ENCODE measurements at places on chromosomes 5 and 9. TPM values are rescaled to one million over a fixed set of nuclear protein-coding genes. Genes with fewer than 3 reads are reported as not detected.

DNA sequence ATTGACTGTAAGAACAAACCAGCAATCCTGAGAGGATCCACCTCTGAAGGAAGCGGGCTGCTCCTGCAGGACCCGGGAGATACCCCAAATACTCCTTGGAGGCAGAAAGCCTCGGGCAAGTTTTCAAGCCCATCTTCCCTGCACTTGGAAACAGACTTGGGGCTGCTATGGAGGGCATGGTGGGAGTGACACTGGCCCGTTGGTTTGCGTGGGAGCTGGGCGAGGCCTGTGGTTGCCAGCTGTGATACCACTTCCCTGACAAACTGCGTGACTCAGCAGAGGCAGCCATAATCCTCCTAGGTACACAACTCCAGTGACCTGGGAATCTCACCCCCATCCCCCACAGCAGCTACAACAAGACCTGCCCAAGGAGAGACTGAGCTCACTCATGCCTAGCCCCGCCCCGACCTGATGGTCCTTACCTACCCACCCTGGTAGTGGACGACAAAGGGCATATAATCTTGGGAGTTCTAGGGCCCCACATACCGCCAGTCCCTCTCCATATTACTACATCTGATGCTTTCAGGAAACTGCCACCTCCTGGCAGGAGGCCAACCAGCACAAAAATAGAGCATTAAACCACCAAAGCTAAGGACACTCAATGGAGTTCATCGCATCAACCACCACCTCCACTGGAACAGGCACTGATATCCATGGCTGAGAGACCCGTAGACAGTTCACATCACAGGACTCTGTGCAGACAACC lies 38.1 kb upstream of the VLDLR start:
- no peaks in the 10 kb centered on the region for H3K27me3 ChIP-seq
- no peak overlapping the region for H3K27ac ChIP-seq
- DNase-seq: no peak
- H3K4me3 ChIP-seq: no peak overlapping the region
- H3K4me1 ChIP-seq: no peaks in the 10 kb centered on the region

GRCh38 chr5:102453716-102454115 lies 45.1 kb downstream of the SLCO6A1 start:
- no peak for DNase-seq
- no peak overlapping the region for H3K4me3 ChIP-seq
- no peaks in the 10 kb centered on the region for H3K27me3 ChIP-seq
- H3K27ac ChIP-seq: no peak overlapping the region

The NXNL2 gene
- 0.33 TPM for total RNA-seq

The TTC1 gene
- total RNA-seq: 63.3 TPM

DNA sequence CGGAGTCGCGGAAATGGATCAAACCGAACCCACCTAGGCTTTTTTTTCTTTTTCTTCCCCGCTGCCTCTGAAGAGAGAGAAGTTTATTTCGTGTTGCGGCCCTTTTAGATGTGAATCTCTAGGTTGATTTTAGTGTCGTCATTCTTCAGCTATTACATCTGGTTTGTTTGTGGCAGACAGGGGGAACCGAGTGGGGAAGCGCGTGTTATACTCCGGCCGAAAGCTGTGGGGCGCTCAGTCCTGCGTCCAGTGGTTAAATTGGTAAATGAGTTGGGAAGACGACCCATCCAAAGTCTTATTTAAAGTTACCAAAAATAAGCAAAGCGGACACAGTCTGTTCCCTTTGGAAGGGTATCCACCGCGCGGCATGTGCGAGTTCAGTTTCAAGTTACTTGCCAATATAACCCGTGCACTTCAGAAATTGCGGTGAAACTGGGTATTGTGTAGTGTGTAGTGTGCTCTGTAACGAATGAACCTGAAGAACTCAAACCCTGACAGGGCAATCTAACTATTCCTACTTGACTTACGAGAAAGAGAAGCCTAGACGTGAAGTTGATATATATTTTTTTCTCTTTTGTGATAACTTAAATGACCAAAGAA lies 1.3 kb downstream of the MAN2A1 start:
- no peak overlapping the region for H3K27ac ChIP-seq
- H3K27me3 ChIP-seq: no peaks in the 10 kb centered on the region
- H3K4me1 ChIP-seq: peaks cover 6% of the 10 kb centered on the region
- peak; percentile 37 for DNase-seq

The SLIT3 gene
- total RNA-seq: 0.75 TPM

DNA sequence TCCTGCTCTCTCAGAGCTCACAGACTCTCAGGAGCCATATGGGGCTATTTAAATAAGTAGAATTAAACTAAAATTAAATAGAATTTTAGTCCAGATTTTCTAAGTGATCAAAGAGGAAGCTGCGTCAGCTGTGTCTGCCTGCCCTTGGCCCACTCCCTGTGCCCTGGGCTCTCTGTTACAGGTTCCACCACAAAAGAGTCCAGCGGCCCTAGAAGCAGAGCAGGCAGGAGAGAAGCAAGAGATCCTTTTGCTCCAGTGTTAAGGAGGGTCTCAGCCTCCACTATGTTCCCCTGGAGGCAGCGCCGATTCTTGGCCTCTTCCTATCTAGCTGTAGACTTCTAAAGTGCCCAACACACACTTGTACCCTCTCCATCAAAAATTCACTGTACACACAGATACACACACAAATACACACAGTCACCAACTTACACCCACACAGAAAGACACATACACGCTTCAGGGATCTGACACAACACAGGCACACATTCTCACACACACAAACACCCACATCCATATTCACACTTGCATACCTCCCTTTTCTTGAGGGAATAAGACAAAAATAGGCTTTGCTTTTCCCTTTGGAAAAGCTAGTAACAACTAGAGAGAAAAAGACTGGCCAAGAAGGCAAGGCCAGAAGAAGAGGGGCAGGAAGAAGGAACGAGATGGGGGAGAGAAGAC lies 5.5 kb upstream of the TNIP1 start:
- no peak overlapping the region for H3K27ac ChIP-seq
- H3K4me1 ChIP-seq: no peaks in the 10 kb centered on the region
- DNase-seq: no peak
- H3K4me3 ChIP-seq: no peak overlapping the region
- no peaks in the 10 kb centered on the region for H3K36me3 ChIP-seq

The GPR150 gene
- total RNA-seq: not detected

- H3K4me1 ChIP-seq: peaks cover 11% of the 10 kb centered on the region
- H3K4me3 ChIP-seq: no peak overlapping the region
- peaks cover 4% of the 10 kb centered on the region for H3K36me3 ChIP-seq
Observed at GRCh38 chr5:119359737-119360413, 4.1 kb downstream of the TNFAIP8 start.

Measured in H9 (cell line).